Stimulated activated CD4-positive, alpha-beta T cell treated with anti-CD3 and anti-CD28 coated beads, Interleukin-1b, Interleukin-23, amount 100 ng/mL, for 24 hours (primary cell): ENCODE measurements at places on chromosomes 7 and 10.

DNA sequence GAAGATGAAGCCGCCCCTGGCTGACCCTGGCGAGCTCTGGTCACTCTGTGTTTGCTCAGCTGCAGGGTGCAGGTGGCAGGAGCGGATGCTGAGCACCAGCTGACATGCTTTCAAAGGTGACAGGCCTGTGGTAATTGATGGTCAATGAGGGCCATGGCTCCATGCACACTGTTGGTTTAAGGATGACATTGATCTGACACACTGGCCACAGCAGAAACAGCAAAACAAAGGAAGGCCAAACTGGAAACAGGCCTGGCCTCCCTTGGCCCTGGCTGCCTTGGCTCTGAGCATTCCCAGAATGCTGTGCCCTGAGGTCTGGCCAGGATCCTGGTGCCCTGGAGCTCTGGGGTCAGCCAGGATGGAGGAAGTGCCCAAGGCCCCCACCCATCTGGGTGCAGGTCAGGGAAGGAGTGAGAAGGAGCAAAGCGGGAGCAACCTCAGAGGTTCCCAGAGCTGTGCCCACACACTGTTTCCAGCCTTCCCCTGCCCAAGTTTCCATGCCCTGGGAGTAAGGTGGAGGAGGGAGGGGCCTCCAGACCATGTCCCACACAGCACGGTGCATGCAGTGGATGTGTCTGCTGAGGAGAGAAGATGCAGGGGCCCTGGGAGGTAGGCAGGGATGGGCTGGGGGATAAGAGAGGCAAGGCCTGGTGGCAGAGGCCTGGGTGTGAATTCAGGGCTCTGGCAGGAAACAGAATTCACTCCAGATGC is 302.2 kb downstream of the RPS24 start:
- DNase-seq: no peak

DNA sequence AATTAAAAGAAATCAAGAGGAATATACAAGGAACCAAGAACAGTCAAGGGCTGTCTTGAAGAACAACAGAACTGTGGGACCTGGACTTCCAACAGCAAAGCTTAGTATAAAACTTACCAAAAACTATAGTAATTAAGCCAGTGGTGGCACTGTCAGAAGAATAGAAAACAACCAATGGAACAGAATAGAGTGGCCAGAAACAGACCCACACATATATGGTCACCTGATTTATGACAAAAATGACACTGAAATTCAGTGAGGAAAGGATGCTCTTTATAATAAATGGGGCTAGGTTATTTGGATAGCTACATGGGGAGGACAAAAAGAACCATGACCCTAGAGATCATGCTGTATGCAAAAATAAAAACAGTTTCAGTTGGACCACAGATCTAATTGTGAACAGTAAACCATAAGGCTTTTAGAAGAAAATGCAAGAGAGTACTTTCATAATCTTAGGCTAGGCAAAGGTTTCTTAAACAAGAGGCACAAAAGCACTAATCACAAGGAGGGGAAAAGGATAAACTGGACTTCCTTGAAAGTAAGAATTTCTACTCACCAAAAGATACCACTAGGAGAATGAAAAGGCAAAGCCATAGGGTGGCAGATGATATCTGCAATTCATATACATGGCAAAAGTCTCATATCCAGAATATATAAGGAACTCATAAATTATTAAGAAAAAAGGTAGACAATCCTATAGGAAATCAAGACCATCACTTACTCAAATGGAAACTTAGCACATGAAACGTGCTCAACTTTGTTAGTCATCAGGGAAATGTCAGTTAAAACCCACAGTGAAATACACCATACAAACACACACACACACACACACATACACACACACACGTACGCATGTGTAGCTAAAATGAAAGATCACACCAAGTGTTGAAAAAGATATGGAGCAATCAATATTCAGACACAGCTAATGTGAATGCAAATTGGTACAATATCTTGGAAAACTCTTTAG is 20.8 kb downstream of the HYCC1 start:
- no peak for DNase-seq

DNA sequence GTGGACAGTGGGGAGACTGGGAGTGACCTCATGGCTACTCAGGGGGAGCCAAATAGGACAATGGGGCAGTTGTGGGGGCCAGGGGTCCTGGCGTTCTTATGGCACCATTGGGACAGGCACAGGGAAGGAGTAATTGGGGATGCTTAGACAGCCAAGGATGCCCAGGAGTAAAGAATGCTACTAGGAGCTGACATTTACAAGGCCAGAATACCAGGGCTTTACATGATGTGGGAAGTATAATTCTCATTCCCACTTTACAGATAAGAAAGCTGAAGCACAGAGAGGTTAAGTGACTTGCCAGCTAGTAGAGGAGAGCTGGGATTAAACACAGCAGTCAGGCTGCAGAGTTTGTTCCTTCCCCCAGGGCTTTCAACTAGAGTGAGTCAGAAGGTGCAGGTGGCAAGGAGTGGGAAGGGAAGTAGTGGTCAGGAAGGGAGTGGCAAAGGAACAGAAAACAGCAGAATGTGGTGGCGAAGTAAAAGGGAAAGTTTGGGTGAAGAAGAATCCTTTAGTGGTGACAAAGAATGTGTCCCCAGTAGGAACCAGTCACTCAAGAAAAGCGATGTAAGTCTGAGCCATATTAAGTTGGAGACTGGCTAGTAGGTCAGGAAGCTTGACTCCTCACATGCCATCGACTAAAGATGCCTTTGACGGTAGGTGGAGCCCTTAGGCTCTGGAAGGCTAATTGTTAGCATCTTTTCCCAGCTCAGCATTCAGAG is 32.8 kb downstream of the CPVL start:
- no peak for DNase-seq

- no peak for DNase-seq
These were observed 20.3 kb upstream of the PPIA start for GRCh38 chr7:44776211-44776610.

DNA sequence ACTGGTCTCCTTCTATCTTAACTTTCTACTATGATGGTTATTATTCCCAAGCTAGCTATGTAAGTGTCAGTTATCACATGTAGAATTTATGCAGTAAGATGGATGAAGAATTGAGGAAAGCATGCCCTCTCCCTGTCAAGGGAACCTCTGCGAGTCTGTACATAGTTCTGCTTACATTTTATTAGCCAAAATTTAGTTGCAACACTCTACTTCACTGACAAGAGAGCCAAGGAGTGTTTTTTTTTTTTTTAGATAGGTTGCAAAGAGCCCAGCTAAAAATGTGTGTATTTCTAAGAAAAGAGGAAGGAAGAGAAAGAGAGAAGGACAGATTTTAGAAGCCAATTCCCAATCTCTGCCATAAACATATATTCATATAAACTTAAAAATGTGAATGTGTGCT is 357.7 kb upstream of the LRRN3 start:
- no peak for DNase-seq

GRCh38 chr10:34589275-34589674 is 225.8 kb downstream of the PARD3 start:
- no peak for DNase-seq

- DNase-seq: no peak
These were observed 65.2 kb downstream of the ZMYND11 start for GRCh38 chr10:200405-200804.

- DNase-seq: no peak
These were observed 76.1 kb downstream of the PRKAG2 start for GRCh38 chr7:151800861-151801260.

- no peak for DNase-seq
These were observed 25.9 kb upstream of the RNF32 start for GRCh38 chr7:156614434-156615264.

GRCh38 chr10:33032654-33033151 is 74.7 kb upstream of the ITGB1 start:
- no peak for DNase-seq

DNA sequence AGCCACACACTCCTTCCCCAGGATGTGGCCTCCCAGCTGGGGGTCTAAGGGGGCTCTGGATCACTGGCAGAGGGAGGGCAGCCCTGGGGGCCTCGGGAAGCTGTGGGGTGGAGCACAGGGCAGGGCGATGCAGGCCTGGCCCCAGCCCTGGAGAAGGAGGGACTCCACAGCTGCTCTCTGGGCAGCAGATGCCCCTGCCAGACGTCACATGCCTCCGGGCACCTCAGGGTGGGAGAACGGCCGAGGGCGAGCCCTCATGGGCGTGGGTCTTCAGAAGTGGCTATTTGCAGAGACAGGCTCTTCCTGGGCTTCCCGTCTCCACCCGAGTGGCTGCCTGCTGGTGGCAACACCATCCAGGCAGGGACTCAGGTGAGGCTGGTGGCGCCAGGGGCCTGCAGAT is 16.0 kb upstream of the ADGRA1 start:
- DNase-seq: no peak

- DNase-seq: no peak
These were observed 94.2 kb downstream of the NKX6-2 start for GRCh38 chr10:132691711-132692153.

- DNase-seq: no peak
These were observed 209.4 kb upstream of the PRSS1 start for GRCh38 chr7:142539901-142540300.

GRCh38 chr10:116973371-116973905 is 31.5 kb downstream of the SHTN1 start:
- DNase-seq: no peak

DNA sequence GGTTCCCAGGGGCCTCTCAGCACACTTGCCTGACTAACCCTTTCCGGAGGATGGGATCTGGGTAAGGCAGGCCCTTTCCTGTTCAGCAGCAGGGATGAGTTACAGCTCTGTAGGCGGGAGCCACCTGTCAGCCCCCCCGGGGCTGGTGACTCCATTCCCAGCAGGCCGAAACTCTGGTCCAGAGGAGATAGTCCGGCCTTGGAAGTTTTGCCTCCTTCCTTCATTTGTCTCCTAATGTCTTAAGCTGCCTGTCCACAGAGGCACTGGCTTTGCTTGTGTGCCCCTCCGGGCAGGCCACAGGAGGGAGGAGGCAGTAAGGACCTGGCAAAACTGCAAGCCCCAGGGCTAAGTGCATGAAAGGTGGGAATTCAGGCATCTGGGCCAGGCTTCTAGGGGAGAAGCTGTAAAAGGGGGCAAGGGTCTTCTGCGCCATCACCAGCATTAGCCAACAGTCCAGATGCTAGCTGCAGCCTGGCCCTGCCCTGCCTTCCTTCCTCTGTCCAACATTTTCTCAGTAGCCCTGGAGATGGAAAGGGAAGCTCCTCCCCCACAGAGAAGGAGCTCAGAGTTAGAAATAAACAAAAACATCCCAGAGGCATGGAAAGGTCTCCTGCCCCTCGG is 1.2 kb downstream of the ADIRF start:
- no peak for DNase-seq

GRCh38 chr7:77465256-77465655 is 49.1 kb upstream of the GSAP start:
- no peak for DNase-seq

- no peak for DNase-seq
These were observed 25.0 kb upstream of the ITGB8 start for GRCh38 chr7:20305726-20306125.

DNA sequence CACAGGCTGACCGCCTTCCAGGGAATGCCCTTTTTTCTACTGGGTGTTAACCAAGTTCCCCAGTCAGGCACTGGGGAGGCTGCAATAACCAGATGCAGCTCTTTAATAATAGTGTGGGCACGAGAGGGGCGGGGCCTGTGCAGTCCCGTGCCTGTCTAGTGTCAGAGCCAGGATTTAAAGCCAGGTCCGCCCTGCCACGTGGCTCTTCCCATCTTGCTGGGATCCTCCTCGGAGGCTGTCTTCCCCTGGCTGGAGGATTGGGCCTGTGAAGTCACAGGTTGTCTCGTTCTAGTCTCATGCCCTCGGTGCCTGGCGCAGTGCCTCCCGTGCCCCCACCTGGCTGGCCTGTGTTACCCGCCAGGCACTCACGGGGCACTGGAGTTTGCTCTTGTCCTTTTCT is 25.2 kb downstream of the TMEM120A start:
- no peak for DNase-seq

DNA sequence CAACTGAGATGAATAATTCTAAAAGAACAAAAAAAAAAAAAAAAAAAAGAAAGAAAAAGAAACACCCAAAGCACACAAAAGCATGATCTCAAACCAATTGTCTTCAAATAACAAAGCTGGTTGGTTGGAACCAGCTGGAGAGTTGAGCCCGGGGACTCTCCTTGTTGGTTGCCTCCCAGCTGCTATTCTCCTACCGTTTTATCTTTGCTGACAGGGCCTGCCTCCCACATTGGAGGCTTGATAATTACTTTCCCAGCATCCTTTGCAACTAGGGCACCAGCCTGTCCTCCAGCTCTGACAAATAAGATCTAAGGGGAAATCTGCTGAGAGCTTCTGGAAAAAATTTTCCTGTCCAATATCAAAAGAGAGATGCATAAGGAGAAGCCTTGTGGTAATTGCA is 6.8 kb downstream of the PON1 start:
- no peak for DNase-seq

DNA sequence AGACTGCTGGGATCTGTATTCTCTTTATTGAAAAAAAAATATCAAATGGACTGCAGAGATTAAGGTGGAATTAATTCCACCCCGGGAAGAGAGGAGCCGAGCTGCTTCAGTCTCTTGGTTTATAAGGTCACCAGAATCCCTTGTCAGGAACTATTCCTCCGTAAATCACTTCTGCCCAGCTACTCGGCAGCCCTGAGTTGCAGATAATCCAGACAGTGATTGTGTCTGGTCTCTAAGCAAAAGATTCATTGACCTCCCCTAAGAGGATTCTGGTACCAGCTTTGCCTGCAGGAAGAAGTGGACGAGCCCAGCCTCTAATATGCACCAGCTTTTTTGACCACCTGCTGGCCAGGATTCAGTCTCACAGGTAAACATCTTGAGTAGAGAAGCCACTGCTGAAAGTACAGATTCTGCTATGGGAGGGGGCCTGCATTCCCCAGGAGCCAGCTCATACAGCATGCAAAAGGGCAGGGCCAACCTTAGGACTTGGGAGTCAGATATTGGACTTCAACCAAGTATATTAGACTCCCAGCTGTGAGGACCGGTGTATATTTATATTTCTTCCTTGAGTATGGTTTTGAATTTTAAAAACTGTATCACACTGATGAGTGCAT is 27.1 kb upstream of the PLXNA4 start:
- DNase-seq: no peak

DNA sequence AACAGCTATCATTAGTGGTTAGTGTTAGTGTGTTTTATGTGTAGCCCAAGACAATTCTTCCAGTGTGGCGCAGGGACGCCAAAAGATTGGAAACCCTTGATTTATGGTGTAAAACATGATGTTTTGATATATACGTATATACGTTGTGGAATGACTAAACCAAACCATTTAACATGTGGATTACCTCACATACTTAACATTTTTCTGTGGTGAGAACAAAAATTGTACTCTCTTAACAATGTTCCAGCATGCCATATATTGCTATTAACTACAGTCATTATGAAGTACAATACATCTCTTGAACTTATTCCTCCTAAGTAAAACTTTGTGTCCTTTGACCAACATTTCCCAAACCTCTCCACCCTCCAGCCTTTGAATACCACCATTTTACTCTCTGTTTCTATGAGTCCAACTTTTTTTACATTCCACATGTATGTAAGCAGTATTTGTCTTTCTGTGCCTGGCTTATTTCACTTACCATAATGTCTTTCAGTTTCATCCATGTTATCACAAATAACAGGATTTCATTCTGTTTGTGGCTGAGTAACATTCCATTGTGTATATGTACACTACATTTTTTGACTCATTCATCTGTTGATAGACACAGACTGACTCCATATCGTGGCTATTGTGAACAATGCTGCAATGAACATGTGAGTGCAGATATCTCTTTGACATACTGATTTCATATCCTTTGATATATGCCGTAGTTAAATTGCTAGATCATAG is 42.2 kb upstream of the MAGI2 start:
- no peak for DNase-seq

- DNase-seq: no peak
These were observed 408.9 kb upstream of the SEMA3D start for GRCh38 chr7:85595750-85596178.
